Stimulated activated CD4-positive, alpha-beta T cell treated with anti-CD3 and anti-CD28 coated beads, Interleukin-2, amount 100 ng/mL, for 4 hours (primary cell): ENCODE measurements at places on chromosomes 3 and 15.

DNA sequence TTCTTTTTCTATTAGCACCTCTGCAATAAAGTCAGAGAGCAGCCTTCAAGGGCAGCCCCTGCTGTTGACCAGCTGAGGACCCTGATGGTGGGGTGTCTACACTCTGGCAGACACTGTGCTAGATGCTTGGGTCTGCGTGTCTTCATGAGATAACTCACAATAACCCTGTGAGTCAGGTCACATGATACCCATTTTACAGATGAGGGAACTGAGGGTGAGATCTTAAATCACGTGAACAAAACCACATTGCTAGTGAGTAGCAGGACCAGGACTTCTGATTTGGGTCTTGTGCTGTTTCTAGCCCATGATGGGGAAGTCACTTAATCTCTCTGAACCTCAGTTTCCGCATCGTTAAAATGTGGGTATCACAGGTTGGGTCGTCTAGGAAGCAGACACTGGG is 118.5 kb upstream of the LIPC start:
- DNase-seq = no peak

DNA sequence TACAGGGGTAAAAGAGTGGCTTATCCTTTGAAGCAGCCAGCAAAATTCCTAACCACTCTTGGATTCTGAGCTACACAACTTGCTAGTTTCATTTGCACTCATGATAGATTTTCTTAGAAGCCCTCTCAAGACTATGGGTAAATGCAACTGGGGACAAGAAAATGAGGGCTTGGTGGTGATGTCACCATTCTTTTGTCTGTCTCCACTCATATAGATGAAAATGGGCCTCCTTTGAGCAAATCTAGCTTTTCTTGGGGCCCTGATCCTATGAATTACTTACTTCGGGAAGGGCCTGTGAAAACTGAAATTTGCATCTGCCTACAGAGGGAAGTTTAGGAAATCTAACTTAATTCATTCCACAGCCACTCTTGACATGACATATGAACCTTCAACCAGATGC is 486.3 kb downstream of the MAGI1 start:
- no peak for DNase-seq

DNA sequence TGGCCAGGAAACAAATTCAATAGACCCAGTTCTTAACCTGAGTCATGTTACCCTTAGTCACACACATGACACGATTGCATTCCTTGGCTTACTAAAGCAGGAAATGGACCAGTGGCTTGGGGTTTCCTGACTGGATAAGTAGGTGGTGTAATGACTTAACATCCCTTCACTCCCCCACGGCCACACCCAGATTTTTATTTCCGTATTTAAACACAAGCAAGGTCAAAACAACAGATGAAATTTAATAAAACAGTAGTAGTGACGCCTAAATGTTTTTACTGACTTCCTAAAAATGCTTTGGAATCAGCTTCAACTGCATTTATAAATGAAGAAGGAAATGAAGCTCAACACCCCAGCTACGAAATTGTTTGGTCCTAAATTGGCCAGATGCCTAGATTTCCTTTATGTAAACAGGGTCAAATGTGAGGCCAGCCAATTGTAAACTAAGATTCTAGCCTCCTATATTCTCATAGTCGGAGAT is 324.3 kb downstream of the CHST2 start:
- peak; percentile 13 for DNase-seq

DNA sequence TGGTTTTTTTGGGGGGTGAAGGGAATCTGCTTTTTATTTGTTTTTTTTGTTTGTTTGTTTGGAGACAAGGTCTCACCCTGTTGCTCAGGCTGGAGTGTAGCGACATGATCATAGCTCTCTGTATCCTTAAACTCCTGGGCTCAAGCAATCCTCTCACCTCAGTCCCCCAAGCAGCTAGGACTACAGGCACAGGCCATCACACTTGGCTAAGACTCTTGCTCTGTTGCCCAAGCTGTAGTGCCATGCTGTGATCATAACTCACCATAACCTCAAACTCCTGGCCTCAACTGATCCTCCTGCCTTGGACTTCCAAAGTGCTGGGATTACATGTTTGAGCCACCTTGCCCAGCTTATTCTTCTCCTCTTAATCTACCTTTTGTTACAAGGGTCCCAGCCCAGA is 31.8 kb downstream of the GPR176 start:
- no peak for DNase-seq

GRCh38 chr3:2544718-2545117 is 446.1 kb downstream of the CNTN4 start:
- no peak for DNase-seq

GRCh38 chr3:45104715-45105711 is 41.2 kb downstream of the CDCP1 start:
- no peak for DNase-seq

DNA sequence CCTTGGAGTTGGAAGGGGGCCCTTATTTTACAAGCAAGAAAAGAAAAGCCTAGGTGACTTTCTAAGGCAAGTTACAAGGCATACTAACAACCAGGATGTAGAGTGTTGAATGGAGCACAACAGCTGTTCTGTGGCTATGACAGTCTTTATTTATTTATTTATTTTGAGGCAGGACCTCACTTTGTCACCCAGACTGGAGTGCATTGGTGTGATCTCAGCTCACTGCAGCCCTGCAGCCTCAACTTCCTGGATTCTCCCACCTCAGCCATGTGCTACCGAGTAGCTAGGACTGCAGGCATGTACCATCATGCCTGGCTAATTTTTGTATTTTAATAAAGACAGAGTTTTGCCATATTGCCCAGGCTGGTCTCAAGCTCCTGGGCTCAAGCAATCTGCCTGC is 973.4 kb downstream of the ROBO1 start:
- DNase-seq = no peak

GRCh38 chr3:165459924-165460835 is 264.0 kb upstream of the SLITRK3 start:
- DNase-seq = no peak

GRCh38 chr3:177754508-177754921 is 557.2 kb upstream of the TBL1XR1 start:
- DNase-seq = no peak

DNA sequence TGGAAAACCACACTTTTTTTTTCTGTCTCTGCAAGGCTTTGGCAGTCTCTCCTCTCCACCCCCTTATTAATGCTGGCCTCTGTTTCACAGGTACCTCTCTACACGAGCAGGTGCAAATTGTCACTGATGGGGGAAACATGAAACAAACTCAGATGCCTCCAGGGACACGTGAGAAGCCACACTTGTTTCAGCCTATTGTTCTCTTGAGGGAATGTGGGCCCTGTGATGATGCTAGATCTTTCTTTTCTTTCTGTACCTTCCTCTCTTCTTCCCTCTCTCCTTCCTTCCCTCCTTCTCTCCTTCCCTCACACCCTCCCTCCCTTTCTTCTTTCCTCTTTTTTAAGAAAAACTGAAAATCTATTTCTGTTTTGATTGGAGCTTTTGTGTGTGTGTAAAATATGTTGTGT is 5.7 kb upstream of the BLM start:
- no peak for DNase-seq

DNA sequence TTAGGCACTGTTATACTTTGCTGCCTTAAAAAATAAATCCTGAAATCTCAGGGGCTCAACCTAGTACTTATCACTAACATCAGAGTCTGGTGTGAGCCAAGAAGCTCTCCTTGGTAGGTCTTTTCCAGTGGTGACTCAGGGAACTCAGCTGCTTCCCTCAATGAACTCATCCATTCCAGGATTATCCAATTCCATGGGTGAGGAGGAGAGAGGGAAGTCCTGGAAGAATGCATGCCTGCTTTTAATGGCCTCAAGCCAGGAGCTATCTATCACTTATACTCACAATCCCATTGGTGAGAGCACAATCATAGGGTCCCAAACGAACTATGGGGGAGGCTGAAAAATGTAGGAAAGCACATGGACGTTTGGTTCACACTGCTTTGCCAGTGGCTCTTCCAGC is 113.6 kb downstream of the POLR2M start:
- no peak for DNase-seq

DNA sequence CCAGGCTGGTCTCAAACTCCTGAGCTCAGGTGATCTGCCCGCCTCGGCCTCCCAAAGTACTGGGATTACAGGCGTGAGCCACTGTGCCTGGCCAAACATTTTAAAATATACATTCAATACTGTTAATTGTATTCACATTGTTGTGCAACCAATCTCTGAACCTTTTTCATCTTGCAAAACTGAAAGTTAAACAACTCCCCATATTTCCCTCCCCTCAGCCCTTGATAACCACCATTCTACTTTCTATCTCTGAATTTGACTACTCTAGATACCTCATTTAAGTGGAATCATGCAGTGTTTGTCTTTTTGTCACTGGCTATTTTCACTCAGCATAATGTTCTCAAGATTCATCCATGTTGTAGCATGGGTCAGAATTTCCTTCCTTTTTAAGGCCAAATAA is 30.0 kb downstream of the HMCES start:
- DNase-seq = no peak

GRCh38 chr15:44636976-44637375 is 26.5 kb downstream of the SPG11 start:
- DNase-seq = no peak

DNA sequence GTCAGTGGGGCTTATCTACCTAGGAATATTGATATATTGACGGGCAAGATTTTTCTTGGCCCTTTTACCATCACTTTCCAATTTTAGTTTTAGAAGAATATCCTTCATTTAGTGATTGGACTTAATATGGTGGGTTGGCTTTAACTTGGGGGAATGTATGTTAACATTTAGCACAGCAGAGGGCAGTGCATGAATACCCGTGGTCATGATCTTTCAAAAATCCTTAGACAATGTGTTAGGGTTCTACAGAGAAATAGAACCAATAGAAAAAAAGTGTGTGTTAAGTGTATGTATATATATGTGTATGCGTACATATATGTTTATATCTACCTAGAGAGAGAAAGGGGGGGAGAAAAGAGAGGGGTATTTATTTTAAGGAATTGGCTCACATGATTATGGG is 36.9 kb downstream of the GPR171 start:
- no peak for DNase-seq

DNA sequence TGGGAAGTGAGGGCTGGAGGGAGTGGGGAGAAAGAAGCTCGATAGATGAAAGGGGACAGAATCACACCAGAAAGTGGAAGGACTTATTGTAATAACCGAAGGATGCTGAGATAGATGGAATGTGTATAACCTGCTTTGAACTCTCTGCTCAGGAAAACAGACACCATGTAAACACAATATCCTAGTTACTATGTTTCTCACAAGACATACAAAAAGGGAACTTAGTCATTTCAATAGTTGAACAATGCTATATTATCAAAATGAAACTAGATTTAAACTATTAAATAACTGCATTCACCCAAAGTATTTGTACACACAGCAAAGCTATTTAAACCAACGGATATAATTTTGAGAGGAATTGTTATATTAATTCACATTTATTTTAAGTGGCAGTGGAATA is 108.3 kb upstream of the GADL1 start:
- DNase-seq = no peak

GRCh38 chr15:91564631-91565030 is 288.9 kb upstream of the SLCO3A1 start:
- DNase-seq = no peak

GRCh38 chr3:4950351-4950784 is 28.9 kb upstream of the BHLHE40 start:
- DNase-seq = no peak

- no peak for DNase-seq
Measured at GRCh38 chr3:7927864-7928263, 573.8 kb upstream of the LMCD1 start.

DNA sequence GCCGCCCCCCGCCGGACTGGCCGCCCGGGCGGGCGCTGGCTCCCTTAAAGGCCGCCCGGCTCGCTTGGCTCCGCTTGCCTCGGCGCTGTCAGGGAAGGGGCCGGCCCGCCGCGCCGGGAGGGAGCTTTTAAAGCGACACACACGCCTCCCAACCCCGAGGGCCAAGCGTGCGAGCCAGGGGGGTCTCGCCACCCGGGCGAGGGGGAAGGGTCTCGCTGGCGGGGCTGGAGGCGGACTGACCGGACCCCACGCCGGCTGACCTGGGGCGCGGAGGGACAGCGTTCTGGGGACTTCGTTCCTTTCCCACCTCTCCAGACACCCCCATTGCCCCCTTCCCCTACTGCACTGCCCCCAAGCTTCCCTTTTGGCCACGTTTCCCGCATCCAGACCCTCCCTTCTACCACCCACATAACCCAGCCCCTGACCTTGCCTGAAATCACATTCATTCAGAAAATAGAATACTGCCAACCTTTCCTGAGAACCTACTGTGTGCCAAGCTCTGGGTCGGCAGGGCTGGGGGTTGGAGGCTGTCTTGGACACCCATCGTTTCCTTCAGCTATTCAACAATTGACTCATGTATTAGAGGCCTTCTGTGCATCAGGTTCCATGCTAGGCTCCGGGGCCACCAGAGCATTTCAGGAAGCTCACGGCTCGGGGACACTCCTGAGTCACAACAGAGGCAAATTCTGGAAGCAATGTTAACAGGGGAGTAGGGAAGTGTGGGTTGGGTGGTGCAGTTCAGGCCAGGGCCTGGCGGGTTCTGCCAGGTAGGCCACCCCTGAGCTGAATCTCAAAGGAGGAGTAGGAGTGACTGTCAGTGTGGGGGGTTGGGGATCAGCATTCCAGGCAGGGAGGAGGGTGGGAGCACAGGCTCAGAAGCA is at the start of gene INSYN1:
INSYN1 (minus strand) TSS at position 102 of the 881 bp plus-strand sequence. CDS start 2,221 bp downstream, outside the sequence.
- no peak for DNase-seq

DNA sequence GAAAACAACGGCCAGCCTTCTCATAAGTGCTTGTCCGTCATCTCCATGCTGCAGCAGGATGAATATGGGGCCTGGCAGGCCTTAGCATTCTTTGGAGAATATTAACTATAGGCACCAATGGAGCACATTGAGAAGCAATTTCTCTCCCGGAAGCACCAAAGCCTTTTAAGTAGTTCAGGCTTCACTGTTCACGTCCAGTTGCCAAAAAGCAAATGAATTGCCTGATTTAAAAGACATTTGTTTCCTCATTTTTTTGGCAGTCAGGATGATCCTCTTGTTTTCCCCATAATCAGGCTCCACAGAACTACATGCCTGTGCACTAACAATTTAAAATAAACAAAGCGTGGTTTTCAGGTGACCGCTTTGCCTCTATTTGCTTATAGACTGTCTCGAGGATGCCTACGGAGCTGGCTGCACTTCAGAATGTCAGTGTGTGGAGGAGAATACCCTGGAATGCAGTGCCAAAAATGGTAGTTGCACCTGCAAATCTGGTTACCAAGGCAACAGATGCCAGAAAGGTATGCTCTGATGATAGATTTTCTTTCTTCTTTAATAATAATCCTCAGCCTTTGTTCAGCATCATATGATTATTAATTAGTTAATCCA is 725.2 kb upstream of the GOLIM4 start:
- DNase-seq = no peak
